ENCODE measurements at places on chromosomes 5 and 9. TPM values are rescaled to one million over a fixed set of nuclear protein-coding genes. Genes with fewer than 3 reads are reported as not detected.

GCNT1 gene
- polyA plus RNA-seq, result 2.1 TPM

SLC34A1 gene
- not detected for polyA plus RNA-seq

BSPRY gene
- polyA plus RNA-seq, result 0.03 TPM

RAD23B gene
- polyA plus RNA-seq, result 66.6 TPM

- DNase-seq, result no peak
Observed at GRCh38 chr5:150080696-150081435, 5.5 kb downstream of the CSF1R start.

DNA sequence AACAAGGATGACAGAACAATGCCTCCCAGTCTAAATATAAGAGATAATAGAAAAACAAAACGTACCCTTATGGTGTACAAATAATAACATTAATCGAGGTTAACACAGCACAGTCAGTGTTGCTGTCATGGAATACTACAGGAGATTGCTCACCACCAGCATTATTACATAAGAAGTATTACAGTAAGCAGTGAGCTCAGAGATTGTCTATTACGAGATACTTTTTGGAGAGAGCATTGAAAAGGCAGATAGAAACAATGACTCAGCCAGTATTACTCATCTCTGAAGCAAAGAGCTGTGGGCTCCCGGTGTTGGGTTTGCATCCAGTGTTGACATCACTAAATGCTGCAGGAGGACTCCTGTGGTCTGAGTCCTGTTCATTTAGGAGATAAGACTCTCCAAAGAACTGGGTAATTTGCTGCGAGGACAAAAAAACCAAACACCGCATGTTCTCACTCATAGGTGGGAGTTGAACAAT is 191.9 kb upstream of the SEMA6A start:
- DNase-seq, result peak; percentile 91

DNA sequence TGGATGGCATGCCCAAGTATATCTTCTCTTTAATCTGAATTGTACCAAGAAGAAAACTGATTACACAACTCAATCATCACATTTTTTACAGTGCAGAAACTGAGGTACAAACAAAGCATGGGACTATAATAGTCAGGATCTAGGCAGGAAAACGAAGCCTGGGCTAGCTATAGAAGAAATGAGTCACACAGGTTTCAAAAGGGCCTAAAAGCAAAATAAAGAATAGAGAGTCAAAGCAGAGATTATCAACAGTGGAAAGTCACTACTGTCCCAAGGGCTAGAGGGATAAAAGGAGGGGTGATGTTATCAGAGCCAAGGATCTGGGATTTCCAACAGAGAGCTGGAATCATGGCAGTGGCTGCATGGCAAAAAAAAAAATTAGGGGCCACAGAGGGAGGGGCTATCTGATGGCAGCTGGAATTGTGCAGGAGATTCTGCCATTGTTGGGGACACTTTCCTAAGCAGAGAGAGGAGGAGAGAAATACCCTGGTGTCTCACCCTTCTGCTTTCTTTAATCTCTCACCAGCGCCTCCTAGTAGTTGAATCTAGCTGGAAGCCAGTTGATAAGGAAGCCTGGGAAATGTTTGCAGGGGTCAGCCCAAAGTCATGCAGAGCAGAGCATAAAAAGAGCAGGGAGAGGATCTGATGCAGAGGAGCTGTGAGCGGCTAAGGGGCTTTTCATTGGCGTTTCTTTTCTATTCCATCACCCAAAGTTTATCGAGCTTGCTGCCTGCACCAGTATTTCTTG is 343.2 kb downstream of the ACTL7B start:
- DNase-seq, result no peak

- no peak for DNase-seq
Observed at GRCh38 chr5:96883871-96884270, 7.6 kb downstream of the ERAP2 start.

DNA sequence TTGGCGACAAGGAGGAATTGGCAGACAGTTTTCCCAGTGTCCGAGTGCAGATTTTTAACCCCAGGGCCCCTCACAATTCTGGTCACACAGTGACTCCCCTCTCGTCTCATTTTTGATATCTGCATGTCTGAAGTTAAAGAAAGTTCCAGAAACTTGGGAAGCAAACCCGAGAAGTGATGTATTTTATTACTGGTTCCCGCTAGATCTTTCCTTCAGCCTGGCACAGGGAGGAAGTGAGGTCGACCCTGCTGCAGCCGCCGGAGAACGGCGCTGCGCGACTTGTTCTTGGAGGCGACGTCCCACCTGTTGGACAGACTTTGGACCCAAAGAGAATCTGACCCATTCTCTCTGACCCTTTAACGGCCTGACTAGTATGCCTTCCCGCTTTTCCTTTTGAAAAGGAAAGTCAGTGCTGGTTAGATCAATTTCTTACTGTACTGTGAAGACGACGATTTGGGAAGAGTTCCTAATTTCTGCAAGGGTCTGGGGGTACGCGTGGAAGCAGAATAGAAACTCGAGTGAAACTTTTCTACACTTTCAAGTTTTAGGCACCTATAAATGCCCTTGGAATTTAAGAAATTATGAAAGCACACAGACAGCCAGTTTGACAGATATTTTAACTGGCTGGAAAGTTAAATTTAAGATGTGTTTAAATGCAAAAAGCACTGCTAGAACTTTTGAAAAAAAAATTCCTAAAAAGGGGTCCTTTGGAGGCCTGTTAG is 744 bp downstream of the OTULIN start:
- DNase-seq, result no peak

DNA sequence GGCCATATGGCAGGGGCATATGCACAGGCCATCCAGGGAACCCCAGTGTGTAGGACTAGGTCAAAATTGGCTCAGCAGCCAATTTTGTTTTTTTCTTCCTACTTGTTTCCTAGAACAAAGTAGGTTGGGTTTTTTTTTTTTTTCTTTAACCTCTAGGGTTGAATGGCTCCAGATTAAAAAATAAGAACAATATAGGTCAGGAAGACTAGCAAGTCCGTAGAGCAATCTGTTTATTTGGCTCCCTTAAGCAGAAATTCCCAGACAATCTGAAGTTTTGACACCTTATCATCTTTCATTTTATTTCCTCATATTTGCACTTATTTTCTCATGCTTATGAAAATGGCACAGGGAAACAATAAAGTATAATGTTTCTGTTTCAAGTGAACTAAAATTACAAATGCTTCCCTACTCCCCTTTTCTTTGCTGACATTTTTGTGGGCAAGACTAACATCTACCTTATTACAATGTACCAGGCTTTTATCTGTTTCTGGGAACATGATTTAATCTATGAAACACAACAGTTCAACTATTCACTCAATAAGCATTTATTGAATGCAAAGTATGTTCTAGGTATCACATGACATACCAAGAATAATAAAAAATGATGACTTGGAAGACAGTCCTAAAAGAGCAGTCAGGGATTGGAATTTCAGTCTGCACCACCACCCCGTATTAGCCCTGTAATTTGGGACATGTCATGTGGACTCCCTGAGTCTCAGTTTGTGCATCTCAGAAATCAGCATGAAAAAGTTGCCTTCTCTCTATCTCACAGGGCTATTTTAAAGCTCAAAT is 30.5 kb downstream of the TLR4 start:
- peak; percentile 2 for DNase-seq

- no peak for DNase-seq
Observed at GRCh38 chr5:62450259-62450658, 37.7 kb downstream of the IPO11 start.

GRCh38 chr5:6543830-6544560 is 88.8 kb downstream of the NSUN2 start:
- no peak for DNase-seq

DNA sequence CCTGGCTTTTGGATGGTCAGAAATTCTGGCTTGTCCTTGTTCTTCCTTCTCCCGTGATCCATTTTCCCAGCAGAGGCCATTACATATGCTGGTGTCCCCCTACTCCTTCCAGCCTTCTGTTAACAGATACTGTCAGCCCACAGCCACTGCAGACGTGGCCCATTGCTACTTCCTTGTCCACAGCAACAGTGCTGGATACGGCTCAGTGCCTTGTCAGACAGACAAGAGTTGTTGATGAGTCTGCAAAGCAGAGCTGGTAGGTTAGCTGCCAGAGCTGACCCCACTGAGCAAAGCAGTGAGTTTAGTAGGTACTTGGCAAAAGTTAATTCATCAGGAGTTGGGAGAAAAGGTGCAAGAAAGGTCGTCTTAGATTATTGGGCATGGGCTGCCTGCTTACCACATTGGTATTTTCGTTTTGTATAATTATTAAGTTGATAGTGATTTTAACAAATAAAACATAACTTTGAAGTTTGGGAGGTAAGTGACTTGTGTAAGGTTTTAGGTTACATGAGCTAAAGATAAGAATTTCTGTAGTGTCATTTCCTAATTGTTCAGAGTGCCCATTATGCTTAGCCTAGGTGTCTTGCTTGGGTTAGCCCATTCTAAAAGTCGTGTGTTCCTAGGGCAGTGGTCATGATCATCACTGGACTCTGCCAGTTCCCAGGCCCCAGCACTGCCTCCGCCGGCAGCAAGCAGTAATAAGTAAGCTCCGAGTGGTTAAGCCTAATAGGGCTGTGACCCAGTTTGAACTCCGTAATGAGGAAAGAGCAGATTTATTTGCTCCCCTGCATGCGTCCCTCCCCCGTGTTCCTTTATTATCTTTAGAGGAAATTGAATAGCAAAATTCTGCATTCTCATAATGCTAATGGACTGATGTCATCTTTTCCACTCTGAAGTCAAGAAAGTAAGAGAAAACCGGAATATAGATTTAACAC is 292.0 kb downstream of the FANCC start:
- no peak for DNase-seq

DNA sequence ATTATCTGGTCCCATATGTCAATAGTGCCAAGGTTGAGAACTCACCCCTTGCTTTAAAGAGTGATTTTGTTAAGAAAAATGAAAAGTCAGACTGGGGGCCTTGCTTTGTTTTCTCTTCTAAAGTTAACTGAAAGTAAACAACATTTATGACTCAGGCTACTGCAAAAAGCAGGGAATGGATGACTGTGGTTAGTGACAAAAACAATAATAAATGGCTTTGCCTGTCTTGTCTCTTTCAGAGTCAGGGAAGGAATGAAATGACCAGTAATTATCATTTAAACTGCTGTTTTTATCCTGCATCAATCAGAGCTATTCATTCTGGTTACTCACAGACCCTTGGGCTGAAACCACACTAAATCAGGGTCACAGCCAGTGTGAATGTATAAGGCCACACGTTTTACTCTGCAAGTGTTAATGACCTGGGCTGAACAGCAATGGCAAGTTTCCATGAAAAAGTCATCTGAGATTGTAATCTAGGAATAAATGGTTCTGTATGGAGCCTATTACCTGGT is 112.2 kb downstream of the ZNF608 start:
- no peak for DNase-seq

DNA sequence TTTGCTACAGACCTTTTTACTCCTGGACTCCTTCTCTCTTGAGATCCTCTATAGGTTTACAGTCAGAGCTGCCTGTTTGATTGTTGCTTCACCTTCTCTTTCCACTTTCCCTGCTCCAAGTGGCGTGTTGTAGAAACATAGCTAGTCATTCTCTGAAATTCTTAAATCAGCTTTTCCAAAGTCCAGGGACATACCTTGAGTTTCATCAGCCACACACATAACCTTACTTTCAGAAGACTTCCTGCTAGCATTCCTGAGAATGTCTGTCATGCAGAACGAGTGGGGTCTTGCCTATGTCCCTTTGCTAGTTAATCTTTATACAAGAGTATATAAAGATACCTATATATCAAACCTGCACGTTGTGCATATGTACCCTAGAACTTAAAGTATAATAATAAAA is 230.3 kb upstream of the ZNF462 start:
- peak; percentile 93 for DNase-seq

DNA sequence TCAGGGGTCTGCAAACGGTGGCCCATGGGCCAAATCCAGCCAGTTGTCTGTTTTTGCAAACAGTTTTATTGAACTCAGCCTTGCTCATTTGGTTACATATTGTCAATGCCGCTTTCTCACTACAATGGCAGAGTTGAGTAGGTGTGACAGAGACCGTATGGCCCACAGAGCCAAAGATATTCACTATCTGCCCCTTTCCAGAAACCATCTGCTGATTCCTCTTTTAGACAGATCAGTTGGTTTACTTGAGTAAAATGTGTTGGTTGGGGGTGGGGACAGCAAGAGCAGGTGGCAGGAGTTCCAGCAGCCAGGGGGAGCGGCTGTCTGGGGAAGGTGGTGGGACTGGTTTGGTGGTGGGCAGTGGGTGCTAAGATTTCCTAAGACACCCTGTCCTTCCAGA is 54.8 kb downstream of the COL27A1 start:
- DNase-seq, result no peak

GRCh38 chr5:17113174-17113958 is 104.1 kb upstream of the BASP1 start:
- no peak for DNase-seq

Measured in foreskin keratinocyte (primary cell).